Activated naive CD8-positive, alpha-beta T cell treated with anti-CD3 and anti-CD28 coated beads, Interleukin-2, amount 50 U/mL, for 24 hours (primary cell): ENCODE measurements at places on chromosomes 5 and 9.
A peak's percentile ranks its signal among the peaks of the same experiment; 100 is the strongest.

DNA sequence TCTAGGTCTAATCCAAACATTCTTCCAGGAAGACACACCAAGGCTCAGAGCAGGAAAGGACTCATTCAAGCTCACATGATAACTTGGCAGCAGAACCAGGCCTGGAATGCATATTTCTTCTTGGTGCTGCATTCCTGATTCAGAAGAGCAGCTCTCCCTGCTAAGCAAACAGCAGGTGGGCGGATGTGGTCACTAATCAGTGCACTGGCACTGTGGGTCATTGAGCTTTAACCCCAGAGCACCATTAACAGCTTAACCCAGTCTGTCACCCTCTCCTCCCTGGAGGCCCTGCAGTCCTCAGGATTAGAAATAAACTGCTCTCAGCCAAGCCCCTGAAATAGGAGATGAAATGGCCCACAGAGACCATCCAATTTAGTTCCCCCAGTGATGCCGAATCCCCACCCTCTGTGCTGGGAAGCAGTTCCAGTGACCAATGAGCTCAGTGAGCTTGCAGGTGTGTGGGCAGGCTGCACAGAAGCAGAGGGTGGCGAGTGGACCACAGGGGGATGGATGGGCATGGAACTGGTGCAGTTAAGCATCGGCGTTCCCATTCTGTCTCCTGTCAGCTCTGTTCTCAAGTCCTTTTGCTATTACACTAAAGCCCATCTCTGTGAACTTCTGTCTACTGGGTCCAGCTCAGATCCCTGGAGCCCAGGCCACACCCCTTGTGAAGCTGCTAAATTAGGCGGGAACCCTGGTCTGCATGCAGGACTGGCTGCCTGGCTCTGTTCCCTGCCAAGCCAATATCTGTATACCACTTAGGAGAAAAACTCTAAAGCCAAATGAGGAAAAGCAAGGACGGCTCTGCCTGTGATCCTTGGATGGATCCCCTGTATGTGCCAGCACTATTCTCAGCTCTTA is 16.6 kb upstream of the MEGF9 start:
- DNase-seq = no peak

- no peak for DNase-seq
These were observed 50.3 kb downstream of the MAP1B start for GRCh38 chr5:72157625-72157962.

GRCh38 chr9:115551396-115551795 is 433.4 kb upstream of the TNC start:
- DNase-seq = no peak

DNA sequence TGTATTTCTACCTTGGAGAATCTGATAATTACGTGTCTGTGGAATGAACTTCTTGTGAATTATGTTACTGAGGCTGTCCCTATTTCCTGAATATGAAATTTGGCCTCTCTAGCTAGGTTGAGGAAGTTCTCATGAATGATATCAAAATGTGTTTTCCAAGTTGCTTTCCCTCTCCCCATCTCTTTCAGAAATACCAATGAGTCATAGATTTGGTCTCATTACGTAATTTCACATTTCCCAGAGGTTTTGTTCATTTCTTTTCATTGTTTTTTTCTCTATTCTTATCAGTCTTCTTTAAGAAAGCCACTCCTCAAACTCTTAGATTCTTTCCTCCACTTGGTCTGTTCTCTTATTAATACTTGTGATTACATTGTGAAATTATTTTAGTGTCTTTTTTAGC is 923.8 kb upstream of the CDH9 start:
- DNase-seq = no peak

DNA sequence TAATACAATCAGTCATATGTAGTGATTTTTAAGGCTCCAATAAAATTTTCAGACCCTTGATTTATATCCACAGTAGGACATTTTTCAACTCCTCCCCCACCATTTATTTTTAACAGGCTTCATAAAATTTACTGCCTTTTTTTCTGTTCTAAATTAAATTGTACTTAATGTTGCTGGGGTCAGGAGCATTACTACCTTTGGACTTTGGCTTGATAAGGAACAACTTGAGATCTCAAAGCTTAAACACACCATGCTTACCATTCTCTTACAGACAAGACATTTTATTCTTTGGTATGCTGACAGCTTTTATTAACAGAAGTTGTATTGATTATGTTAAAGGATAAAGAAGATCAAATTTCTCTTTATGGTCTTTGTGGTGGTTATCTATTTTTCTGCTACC is 30.5 kb downstream of the TRPM3 start:
- no peak for DNase-seq

GRCh38 chr5:17743580-17744435 is 109.5 kb downstream of the TAF11L14 start:
- no peak for DNase-seq

DNA sequence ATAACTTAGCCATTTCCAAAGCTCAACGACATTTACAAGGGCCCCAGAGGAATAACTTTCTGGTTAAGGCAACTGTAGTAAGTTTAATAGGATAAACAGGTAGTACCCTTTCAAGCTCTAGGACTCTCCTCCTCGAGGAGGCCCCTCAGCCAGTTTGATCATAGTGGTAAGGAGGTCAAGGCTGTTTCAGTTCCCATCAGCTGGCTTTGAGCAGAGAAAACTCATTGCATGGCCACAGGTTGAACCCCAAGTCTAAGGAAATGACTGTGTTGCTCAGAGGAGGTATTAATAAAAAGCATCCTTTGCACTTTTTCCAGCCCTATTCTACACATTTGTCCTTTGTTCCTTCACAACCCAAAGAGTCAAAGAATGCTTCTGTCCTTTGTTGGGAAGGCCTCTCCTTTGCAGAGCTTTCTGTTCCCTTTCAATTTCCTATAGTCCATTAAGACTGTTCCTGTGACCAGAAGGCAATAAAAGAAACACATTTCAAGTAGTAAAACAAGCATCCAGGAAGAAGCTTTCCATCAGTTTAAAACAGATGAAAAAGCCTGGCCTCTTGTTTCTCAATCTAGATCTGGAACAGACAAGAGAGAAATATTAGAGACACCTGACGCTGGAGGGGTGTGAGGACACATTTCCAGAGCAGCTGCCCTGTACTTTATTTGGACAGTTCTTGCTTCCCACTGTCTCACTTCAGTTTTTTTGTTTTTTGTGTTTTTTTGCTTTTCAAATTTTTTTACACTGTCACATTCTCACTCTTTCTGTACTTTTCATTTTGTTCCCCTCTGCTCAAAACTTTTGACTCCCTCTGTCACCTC is 54.1 kb downstream of the PRRC1 start:
- no peak for DNase-seq

DNA sequence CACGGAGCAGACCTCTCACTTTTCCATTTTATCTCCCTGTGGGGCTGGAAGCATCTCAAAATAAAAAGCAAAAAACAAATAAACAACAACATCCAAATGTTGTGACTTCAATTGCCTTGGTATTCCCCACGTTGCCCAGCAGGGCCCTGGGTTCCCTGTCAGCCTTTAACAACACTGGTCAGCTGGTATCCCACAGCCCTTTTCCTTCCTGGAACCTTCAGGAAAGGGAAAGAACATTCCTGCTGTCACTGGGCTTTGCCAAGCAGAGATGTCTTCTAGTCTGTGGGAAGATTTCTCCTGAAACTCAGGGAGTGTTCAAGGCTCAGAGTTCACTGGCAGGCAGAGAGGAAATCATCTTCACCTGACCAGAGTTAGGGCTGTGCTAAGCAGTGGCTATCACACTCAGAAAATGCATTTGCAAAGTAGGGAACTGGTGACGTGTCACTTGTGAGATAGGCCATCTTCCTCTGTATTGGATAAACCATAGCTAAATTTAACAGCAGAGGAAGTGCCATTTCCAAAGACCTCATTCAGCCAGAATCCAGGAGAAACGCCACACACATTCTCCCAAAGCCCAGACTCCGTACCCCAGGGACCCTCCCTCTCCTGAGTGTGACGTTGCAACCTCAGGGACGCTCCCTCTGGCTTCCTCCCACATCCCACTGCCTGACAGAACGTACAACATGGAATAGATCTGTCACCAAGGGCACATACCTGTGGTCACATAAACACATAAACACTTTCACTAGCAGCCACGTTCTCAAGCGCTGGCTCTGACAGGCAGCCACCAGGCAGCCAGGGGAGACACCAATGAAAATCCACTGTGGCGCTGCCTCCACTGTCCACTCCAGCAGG is 274.0 kb upstream of the DAPK1 start:
- DNase-seq = no peak

GRCh38 chr5:9545992-9546851 is at the start of gene SEMA5A:
Gene SEMA5A, minus strand, starts transcription at chr5:9546075. Its CDS starts 166,129 bp downstream, at chr5:9379946.
- DNase-seq = no peak

- DNase-seq = peak; percentile 86
These were observed 9.9 kb downstream of the CCDC69 start for GRCh38 chr5:151213803-151214613.

DNA sequence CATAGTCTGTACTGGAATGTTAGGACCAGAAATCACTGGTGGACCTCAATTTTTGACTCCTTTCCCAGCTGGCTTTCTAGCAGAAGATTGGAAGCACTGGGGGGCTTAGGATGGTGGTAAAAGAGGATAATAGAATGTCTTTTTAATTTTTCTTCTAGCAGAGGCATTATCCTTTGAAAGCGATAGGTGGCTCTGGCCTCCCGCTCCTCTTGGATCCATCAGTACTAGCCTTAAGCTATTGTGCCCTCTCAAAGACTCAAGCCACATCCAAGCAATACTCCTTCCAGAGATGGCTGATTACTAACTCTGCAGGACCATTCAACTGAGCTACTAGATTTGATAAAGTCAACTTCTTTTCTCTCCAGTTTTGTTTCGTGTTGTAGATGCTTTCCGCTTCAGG is 610.6 kb downstream of the CDH12 start:
- no peak for DNase-seq

DNA sequence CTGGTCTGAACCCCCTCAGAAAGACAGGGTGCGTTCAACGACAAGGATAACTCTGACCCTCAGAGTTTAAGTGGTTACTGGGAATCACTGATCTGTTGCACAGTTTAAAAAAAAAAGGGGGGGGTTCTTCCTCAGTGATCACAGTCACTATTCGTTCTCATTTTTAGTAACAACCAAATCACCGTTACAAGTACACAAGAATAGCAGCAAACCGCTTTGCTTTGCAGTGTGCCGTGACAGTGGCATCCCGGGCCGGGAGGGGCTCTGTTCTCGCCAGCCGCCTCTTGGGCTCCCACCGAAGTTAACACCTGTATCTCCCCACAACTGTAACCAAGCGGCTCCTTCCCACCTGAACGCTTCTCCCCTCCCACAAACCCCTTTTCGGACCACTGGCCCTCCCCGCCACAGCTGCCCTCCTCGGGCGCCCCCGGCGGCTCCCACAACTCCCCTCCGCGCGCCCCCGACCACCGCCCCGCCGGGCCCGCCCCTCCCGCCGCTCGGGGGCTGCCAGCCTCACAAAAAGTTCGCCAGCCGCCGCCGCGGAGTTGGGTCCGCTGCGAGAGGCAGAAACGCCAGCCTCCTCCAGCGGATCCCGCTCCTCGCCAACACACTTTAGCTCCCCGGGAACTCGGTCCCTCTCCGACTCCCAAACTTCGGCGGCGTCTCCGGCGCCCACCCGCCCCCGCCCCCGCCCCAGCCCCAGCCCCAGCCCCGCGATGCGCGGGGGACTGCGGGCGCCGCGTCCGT is 1.2 kb downstream of the SSBP2 start:
- peak; percentile 59 for DNase-seq

DNA sequence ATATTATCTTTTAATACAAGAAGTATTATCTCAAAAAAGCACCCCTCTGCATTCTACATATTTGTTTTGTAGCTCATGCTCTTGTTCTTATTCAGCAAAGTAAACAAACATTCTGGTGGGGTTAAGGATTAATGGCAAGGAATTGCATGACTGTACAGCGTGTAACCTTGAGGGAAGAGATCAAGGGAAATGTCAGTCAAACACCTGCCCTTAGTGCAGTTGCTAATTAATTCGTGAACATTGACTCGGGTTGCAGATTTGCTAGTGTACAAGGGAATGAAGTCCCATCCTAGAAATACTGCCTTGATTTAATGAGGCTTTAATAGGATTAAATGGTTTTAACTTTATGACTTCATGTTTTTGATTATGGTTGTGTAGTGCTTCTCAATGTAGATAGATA is 1758.1 kb downstream of the MAT2B start:
- DNase-seq = no peak

DNA sequence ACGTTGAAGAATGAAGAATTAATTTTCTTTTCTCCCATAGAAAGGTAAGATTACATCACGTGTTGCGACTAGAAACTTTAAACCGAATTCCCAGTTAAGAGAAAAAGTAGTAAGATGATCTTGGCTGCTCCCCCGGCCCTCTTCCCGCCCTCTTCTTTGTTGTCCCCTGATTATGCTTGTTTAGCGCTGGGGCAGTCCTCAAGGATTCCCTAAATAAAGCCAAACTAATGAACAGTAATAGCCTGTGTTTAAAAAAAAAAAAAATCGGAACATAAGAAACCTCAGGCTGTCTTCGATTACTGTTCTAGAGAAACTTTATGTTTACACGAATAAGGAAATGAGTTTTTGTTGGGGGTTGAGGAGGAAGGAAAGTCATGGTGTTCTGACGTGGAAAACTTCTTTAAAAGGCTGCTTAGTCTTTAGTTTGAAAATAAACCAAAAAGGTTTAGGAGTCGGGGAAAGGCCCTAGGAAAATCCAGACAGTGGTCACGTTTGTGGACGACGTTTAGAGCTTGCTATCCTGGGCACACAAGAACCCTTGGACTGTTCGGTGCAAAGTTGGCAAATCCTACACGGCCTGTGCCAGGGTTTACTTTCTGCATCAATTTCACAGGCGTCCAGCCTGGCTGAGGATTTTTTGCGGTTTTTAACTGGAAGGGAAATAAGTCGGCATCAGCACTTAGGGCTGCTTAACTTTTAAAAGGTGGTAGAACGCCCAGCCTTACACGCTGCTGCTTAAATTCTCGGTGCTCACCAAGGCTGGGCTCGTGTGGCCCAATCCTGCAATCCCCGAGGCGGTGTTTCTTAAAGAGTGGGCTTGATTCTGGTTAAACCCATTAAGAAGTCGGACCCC is 1.1 kb upstream of the MAT2B start:
- peak; percentile 39 for DNase-seq

DNA sequence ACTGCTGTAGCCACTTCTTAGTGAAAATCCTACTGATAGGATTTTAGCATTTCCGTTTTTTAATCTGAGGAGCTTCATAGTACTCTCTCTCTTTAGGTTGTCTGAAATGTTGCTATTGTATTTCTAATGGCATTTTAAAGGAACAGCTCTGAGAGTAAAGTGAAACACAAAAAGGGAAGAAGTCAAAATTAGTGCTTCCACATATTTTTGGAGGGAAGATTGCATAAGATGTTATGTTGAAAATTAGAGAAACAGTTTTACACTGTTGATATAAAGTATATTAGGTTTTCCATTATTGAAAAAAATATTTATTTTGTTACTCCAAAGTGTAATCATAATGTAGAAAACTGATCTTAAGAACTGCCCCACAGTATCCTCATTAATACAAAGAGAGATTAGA is 525.1 kb downstream of the TAF11L14 start:
- no peak for DNase-seq

- peak; percentile 70 for DNase-seq
These were observed 35.2 kb upstream of the GLDC start for GRCh38 chr9:6680797-6681146.

DNA sequence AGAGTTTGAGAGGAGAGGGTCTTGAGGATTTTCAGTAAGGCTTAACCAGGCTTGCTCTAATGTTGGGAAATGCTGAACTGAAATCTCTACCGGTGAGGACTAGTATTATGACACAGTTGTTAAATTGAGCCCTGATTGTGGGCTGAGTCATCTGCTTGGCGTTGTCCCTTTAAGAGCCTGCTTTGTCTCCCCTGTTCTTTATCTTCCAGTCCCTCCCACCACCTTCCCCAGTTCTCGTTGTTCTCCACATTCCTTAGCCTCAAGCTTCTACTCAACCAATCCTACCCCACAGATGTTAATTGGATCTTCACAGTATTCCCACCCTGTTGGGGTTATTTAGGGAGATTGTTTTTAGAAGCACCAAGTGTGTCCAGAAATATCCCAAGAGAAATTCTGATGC is 57.6 kb downstream of the ANKRD55 start:
- DNase-seq = no peak
